ENCODE measurements at places on chromosomes 2 and 18. TPM values are rescaled to one million over a fixed set of nuclear protein-coding genes. Genes with fewer than 3 reads are reported as not detected.

DNA sequence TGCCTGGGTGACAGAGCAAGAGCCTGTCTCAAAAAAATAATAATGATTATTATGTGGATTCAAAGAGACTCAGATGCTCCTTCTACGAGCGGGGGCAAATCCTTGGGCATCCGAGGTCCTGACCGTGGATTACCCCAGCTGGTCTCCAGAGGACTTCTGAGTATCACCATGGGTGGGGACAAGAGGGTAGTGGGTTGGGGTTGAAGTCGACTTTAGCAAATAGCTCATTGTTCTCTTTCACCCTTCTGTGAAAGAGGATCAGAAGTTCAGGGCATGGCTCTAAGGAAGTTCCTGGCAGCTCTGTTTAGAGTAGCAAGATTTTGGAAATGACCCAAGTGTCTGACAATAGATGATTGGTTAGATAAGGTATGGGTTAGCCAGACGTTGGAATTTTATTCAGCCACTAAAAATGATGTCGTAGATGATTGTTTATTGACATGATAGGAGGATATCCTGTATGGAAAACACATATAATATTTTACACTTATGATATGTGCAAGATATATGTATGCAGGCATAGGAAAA lies 59.0 kb upstream of the SPRED2 start:
- no peak for DNase-seq

KLHL30 gene
- not detected for total RNA-seq

- peak; percentile 74 for DNase-seq
Measured at GRCh38 chr2:17171446-17172049, 346.7 kb downstream of the RAD51AP2 start.

DNA sequence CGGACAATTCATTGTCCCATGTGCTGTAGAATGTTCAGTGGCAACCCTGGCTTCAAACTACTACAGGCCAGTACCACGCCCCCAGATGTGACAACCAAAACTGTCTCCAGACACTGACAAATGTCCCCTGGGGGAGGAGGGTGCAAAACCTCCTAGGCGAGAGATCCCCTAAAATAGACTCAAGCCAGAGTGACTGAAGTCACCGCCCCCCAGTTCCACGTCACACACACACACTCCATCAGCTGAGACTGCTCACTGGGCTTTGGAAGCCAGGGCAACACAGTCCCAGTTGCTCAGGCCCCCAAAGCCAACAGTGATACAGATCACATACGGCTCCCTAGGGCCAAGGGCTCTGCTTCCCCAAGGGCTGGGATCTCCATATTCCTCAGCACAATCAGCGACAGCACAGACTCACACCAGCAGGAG lies 19.1 kb downstream of the HDAC4 start:
- no peak for DNase-seq
